ENCODE measurements at places on chromosomes 12 and 14. TPM values are rescaled to one million over a fixed set of nuclear protein-coding genes. Genes with fewer than 3 reads are reported as not detected.

GRCh38 chr14:31835049-31835448 lies 242.1 kb upstream of the ARHGAP5 start:
- no peak for DNase-seq

DNA sequence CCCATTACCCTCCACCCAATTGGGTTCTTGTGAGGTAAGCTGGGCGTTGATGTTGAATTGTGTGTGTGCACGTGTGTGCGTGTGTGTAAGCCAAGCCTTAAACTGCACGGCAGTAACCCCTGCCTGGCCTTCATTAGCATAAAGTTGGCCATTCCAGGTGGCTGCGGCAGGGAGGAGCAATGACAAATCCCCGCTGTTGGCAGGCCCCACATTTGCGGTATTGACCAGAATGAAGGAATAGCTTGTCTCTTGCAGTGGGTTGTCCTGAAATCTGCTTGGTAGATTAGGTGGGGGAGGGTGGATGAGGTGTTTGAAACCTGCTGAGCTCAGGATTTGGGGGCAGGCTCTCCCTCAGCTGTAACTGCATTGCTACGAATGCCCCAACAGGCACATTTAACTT lies 7.3 kb downstream of the VSX2 start:
- no peak for DNase-seq

Gene OLR1
- total RNA-seq = 22.4 TPM

Gene CD4
- total RNA-seq = 3.2 TPM

DNA sequence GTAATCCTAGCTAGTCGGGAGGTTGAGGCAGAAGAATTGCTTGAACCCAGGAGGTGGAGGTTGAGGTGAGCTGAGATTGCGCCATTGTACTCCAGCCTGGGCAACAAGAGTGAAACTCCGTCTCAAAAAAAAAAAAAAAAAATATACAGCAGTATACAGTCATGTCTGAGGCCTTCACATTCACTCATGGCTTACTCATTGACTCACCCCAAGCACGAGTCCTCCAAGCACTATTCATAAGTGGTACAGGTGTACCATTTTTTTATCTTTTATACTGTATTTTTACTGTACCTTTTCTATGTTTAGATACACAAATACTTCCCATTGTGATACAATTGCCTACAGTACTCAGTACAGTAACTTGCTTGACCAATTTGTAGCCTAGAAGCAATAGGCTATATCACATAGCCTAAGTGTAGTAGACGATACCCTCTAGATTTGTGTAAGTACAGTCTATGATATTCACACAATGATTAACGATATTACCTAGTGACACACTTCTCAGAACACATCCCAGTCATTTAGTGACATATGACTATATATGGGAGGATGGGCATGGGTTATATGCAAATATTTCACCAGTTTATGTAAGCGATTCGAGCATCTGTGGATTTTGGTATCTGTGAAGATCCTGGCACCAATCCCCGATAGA lies 12.2 kb downstream of the LLPH start:
- no peak for DNase-seq

GRCh38 chr12:127656266-127656665 lies 610.7 kb upstream of the TMEM132C start:
- DNase-seq = no peak

DNA sequence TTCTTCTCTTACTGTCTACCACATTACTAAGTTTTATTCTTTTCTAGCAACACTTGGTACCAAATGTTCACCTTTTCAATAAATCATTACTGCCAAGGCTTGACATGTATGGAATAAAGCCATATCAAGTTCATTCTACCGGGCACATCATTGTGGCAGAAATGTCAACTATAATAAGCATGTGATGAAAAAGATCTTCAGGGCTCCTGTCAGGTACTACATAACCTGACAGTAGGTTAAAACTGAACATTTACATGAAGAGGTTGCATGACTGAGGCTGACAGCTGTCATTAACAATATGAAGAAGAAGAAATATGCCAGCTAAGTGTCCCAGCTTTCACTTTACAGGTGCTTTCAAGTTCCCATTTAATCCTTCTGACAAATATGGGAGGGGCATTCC lies 178.9 kb downstream of the KCNH5 start:
- DNase-seq = no peak

GRCh38 chr12:62170241-62170640 lies 90.0 kb upstream of the USP15 start:
- no peak for DNase-seq

GRCh38 chr12:51082561-51083125 lies 753 bp downstream of the CSRNP2 start:
- DNase-seq = peak; percentile 12

Data from PC-9 (cell line).